NCI-H1694 (cell line): ENCODE measurements at places on chromosomes 5 and 9.
A peak's percentile ranks its signal among the peaks of the same experiment; 100 is the strongest.

GRCh38 chr9:26537211-26537610 is 355.4 kb downstream of the CAAP1 start:
- DNase-seq, result no peak

GRCh38 chr9:99299211-99300102 is 77.4 kb downstream of the SEC61B start:
- DNase-seq, result peak; percentile 40

- no peak for DNase-seq
These were observed 54.1 kb upstream of the DAB2 start for GRCh38 chr5:39478863-39479262.

DNA sequence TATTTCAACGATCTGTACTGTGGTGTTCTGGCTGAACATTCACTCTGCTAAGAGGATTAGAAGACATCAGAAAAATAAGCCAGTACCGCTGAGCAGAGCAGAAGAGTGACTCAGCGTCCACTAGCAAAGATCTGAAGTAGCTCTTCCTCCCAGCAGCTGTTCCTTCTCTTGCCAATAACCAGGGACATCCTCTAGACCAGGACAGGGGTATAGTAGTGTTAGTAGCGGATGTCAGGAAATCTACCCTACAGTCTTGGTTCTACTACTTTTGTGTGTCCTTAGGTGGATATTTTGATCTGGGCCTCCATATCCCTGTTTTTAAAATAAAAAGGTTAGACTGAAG is 103.6 kb downstream of the TSSK1B start:
- DNase-seq, result no peak

DNA sequence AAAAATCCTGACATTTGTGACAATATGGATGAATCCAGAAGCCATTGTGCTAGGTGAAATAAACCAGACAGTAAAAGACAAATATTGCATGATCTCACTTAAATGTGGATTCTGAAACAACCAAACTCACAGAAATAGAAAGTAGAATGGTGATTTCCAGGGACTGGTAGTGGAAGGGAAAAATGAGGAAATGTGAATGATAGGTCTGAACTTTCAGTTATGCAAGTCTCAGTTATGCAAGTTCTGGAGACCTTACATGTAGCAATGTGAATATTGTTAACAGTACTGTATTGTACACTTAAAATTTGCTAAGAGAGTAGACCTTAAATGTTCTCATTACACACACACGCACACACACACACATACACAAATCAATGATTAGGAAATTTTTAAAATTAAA is 84.9 kb downstream of the SLCO4C1 start:
- no peak for DNase-seq

- no peak for DNase-seq
These were observed 57.0 kb downstream of the ADAMTS2 start for GRCh38 chr5:179288101-179288808.
